Activated gamma-delta T cell treated with anti-CD3 and anti-CD28 coated beads, Interleukin-2, amount 50 U/mL, for 16 hours (primary cell): ENCODE measurements at places on chromosomes 2 and 18.

- DNase-seq = no peak
Observed at GRCh38 chr2:240353086-240353798, 82.2 kb upstream of the GPC1 start.

DNA sequence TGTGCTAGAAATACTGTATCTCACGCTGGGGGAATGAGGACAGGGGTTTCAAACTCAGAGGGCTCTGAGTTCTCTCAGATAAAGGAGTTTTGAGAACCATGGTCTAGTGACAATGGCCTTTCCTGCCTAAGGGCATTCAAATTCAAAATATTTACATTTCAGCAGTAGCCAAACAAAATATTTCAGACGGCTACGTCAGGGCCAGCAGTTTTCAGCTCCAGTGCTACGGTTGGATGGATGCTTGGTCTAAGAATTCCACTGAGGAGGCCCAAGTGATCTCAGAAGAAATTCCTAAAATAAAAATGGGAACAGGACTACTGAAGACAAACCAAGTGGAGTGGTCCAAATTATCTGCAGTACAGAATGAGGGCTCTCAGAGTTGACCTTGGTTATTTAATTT, 41.1 kb upstream of the SCG2 start:
- DNase-seq = no peak

DNA sequence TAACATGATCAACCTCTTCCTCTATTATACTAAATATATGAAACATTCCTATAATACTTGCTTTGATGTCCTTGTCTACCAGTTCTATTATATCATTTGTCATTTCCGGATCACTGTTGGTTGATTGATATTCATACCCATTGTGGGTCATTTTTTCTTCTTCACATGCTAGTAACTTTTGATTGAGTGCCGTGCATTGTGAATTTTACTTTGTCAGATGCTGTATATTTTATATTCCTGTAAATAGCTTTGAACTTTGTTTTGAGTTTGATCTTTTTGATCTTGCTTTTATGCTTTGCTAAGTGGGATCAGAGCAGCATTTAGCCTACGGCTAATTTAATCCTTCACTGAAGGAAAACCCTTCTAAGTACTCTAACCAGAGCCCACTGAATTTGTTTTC, 168.9 kb upstream of the RAB6C start:
- DNase-seq = no peak

- no peak for DNase-seq
Observed at GRCh38 chr2:118510807-118511206, 336.6 kb downstream of the EN1 start.

- DNase-seq = no peak
Observed at GRCh38 chr2:23757686-23758433, 169.1 kb downstream of the ATAD2B start.

GRCh38 chr2:33859176-33859575, 260.1 kb upstream of the FAM98A start:
- no peak for DNase-seq

- no peak for DNase-seq
Observed at GRCh38 chr18:25495606-25496005, 143.6 kb upstream of the ZNF521 start.
